ENCODE measurements at places on chromosomes 2 and 18. TPM values are rescaled to one million over a fixed set of nuclear protein-coding genes. Genes with fewer than 3 reads are reported as not detected.

- no peak overlapping the region for H3K4me3 ChIP-seq
- H3K36me3 ChIP-seq, result no peaks in the 10 kb centered on the region
- H3K4me1 ChIP-seq, result no peaks in the 10 kb centered on the region
- H3K27ac ChIP-seq, result no peak overlapping the region
- no peak for DNase-seq
Observed at GRCh38 chr2:173462892-173463840, 108.5 kb downstream of the CDCA7 start.

- H3K4me1 ChIP-seq, result peaks cover 23% of the 10 kb centered on the region
- no peaks in the 10 kb centered on the region for H3K36me3 ChIP-seq
- no peaks in the 10 kb centered on the region for H3K27me3 ChIP-seq
- DNase-seq, result peak; percentile 45
Observed at GRCh38 chr2:46010925-46011490, 286.2 kb upstream of the EPAS1 start.

GRCh38 chr2:226080334-226080733 lies 680.8 kb downstream of the NYAP2 start:
- peak overlapping the region; percentile 71 for H3K27ac ChIP-seq
- peak; percentile 82 for DNase-seq
- H3K36me3 ChIP-seq, result no peaks in the 10 kb centered on the region

GRCh38 chr18:45901654-45902210 lies 65.4 kb downstream of the EPG5 start:
- H3K27me3 ChIP-seq, result no peaks in the 10 kb centered on the region
- peaks cover 14% of the 10 kb centered on the region for H3K36me3 ChIP-seq
- no peak overlapping the region for H3K4me3 ChIP-seq
- H3K27ac ChIP-seq, result no peak overlapping the region
- DNase-seq, result no peak

- H3K36me3 ChIP-seq, result no peaks in the 10 kb centered on the region
- H3K4me1 ChIP-seq, result no peaks in the 10 kb centered on the region
- no peak overlapping the region for H3K4me3 ChIP-seq
- no peaks in the 10 kb centered on the region for H3K27me3 ChIP-seq
- H3K27ac ChIP-seq, result no peak overlapping the region
Observed at GRCh38 chr2:7752291-7752690, 835.1 kb downstream of the RNF144A start.

GRCh38 chr2:136386046-136386445 lies 268.1 kb upstream of the CXCR4 start:
- no peaks in the 10 kb centered on the region for H3K27me3 ChIP-seq
- H3K36me3 ChIP-seq, result no peaks in the 10 kb centered on the region
- H3K4me1 ChIP-seq, result no peaks in the 10 kb centered on the region
- no peak overlapping the region for H3K4me3 ChIP-seq

GRCh38 chr18:77138270-77138669 lies 5.7 kb upstream of the MBP start:
- H3K4me1 ChIP-seq, result no peaks in the 10 kb centered on the region
- peaks cover 5% of the 10 kb centered on the region for H3K27me3 ChIP-seq
- H3K4me3 ChIP-seq, result no peak overlapping the region
- no peak for DNase-seq

GRCh38 chr2:44839370-44839769 lies 102.1 kb upstream of the SIX3 start:
- peaks cover 2% of the 10 kb centered on the region for H3K27me3 ChIP-seq
- no peak overlapping the region for H3K27ac ChIP-seq
- H3K4me3 ChIP-seq, result no peak overlapping the region

- DNase-seq, result peak; percentile 1
- no peak overlapping the region for H3K4me3 ChIP-seq
- no peaks in the 10 kb centered on the region for H3K4me1 ChIP-seq
Observed at GRCh38 chr2:222108957-222109585, 189.7 kb downstream of the PAX3 start.

DNA sequence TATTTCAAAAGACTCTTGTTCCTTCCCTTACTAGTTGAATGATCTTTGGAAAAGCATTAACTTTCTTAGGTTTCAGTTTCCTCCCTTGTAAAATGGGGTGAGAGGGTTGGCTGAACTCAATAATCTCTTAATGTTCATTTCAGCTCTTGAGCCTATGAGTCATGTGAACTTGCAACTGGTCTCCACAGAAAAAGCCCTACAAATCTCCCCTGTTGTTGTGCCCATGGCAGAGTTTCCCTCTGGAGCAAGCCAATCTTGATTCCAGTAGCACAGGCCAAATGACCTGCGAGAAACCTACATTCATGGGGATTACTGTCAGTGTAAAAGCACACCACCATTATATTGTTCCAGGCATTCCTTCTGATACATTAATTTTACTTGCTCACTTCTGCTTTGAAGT lies 388.9 kb downstream of the ALK start:
- H3K27ac ChIP-seq, result no peak overlapping the region
- peak; percentile 24 for DNase-seq
- no peaks in the 10 kb centered on the region for H3K36me3 ChIP-seq

Gene MFSD2B
- 0.10 TPM for polyA plus RNA-seq

Gene SERPINB11
- polyA plus RNA-seq, result not detected

Gene ASXL3
- polyA plus RNA-seq, result 0.06 TPM

Data from fibroblast of lung (primary cell).